ENCODE measurements at places on chromosomes 11 and 22.

- no peak for DNase-seq
Observed at GRCh38 chr22:45688600-45689080, 17.0 kb downstream of the ATXN10 start.

GRCh38 chr22:25212337-25212736 is 7.1 kb upstream of the CRYBB2 start:
- DNase-seq: no peak

DNA sequence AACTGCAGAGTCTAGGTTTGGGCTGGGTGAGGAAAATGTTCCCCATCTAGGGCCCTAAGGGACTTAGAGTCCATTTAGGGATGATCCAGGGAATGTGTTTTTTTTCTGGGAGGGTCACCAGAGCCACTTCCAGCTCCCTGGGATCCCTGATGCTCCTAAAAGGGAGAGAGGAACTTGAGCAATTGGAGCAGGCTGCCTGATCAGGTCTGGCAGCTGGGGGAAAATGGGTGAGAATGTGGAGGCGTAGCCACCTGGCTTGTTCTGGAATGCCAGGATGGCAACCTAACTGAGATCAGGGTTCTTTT is 1.2 kb downstream of the PGAP2 start:
- no peak for DNase-seq

GRCh38 chr22:32327596-32328171 is 30.0 kb upstream of the RFPL3 start:
- DNase-seq: no peak

DNA sequence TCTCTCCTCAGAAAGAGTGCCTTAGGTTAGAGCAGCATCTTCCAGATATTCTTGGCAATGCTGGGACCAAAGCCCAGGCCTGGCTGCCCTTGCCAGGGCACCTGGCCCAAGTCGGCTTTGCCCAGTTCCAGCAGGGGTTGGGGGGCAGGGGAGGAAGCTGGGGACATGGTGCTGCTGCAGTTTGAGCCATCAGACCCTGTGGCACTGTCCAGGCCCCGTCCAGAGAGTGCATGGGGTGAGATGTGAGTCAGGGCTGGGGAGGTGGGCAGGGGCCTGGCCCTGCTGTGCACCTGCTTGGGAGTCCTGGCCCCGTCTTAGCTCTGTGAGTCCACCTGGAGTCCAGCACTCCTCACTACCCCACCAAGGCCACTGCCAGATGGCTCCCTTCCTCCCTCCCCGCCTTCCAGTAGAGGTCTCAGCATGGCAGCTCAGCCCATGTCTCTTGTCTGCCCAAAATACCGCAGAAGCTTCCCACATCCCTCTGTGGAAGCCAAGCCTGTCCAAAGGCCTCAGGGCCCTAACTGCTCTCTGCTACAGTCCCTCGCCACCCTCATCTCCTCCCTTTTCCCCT is 16.6 kb downstream of the DERL3 start:
- no peak for DNase-seq

DNA sequence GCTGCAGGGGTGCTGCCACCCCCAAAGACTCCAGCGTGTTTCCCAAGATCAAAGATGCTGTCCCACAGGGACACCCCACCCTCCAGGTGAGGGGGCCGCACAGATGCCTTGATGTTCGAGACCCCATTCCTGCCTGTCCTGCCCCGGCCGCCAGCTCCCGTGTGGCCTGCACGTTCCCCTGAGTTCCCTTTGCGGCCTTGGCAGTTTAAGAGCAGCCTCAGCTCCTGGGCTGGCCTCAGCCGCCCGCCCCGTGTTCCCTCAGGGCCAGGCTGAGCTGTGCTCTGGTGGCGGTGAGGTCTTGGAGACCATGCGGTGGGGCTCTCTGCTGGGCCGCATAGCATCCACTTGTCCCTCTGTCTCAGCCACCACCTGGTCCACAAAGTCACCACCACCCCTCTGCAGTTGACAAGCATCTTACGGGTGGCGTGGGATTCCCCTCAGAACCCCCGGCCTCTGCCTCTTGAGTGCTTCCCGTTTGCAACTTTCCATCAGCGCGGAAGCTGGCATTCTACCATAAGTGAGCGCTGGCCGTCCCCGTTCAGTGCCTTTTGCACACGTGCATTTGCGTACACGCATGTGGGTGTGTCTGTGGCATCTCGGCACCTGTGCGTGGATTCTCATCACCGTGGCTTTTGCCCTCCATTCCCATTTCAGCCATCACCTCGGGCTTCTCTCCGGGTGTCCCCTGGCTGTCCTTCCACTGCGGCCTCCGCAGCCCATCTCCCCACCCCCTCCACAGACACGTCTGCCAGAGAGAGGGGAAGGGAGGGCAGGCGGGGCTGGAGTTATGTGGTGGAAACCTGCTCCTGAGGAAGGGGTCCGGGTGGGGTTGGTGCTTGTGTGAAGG is 35.9 kb downstream of the CTTN start:
- DNase-seq: no peak

GRCh38 chr11:113447621-113448315 is 27.4 kb downstream of the DRD2 start:
- no peak for DNase-seq
